ENCODE measurements at places on chromosomes 3 and 15. TPM values are rescaled to one million over a fixed set of nuclear protein-coding genes. Genes with fewer than 3 reads are reported as not detected.

The BFSP2 gene
- not detected for total RNA-seq

The GATA2 gene
- total RNA-seq = 1.2 TPM

The BNC1 gene
- not detected for total RNA-seq

The DNAJA4 gene
- total RNA-seq = 42.7 TPM

The FBXL22 gene
- 1.4 TPM for total RNA-seq

The RAB6B gene
- total RNA-seq = 160 TPM

The TNFAIP8L3 gene
- total RNA-seq = 5.5 TPM

The SLCO2A1 gene
- 0.69 TPM for total RNA-seq

The BTBD1 gene
- 130 TPM for total RNA-seq

The PLXND1 gene
- total RNA-seq = 26.8 TPM

The ACP3 gene
- 1.2 TPM for total RNA-seq

The FANCD2OS gene
- not detected for total RNA-seq

The CSTA gene
- total RNA-seq = 1.4 TPM

The SLC9C1 gene
- 0.23 TPM for total RNA-seq

The CSPG5 gene
- total RNA-seq = 206 TPM

The ALS2CL gene
- 2.1 TPM for total RNA-seq

All from diencephalon (tissue), 1 donor.